ENCODE measurements at places on chromosomes 1 and 21.

GRCh38 chr21:25425156-25425555 lies 182.1 kb downstream of the MRPL39 start:
- DNase-seq, result no peak

GRCh38 chr1:231410036-231410612 lies 12.0 kb downstream of the EGLN1 start:
- no peak for DNase-seq

DNA sequence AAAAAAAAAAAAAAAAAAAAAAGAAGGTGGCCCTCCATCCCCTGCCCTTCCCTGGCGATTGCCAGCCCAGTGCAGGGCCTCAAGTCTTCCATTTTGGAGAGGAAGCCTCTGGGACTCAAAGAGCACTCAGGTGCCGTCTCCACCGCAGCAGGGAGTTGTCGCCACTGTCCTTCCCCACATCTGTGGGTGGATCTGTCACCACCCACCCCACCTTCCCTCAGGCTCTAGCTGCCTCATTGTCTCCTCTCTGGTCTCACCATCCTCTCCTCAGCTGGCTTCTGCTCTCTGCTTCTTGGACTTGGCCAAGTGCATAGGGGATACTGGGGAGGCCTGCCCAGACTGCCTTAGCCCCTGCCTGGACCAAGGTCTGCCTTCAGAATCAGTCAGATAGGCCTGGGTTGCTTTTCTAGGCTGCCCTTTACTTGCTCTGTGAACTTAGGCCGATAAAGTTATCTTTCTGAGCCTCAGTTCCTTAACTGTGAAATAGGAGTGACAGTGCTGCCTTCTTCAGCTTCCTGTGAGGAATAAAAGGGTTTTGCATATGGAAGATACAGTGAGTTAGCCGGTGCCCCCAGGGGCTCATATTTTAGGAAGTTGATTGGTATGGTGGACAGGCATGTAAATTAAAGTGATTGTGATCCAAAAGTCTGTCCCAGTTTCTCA lies 15.8 kb downstream of the RCC1 start:
- no peak for DNase-seq

DNA sequence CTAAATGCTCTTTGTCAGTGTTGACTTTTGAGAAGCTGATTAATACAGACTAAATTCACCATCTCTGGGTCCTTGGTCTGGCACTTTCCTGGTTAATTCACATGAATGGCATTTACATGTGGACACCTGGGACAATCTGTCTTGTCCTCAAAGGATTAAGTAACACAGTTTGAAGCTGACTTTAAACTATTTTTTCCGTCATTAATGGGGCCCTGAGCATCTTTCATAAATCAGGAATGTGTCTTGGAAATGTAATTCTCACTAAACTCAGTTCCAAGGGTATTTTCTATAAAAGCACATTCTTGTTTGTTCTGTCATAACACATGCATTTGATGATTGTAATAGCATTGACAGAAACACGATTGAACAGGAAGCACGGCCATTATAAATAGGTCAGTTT lies 26.7 kb upstream of the NBL1 start:
- no peak for DNase-seq

DNA sequence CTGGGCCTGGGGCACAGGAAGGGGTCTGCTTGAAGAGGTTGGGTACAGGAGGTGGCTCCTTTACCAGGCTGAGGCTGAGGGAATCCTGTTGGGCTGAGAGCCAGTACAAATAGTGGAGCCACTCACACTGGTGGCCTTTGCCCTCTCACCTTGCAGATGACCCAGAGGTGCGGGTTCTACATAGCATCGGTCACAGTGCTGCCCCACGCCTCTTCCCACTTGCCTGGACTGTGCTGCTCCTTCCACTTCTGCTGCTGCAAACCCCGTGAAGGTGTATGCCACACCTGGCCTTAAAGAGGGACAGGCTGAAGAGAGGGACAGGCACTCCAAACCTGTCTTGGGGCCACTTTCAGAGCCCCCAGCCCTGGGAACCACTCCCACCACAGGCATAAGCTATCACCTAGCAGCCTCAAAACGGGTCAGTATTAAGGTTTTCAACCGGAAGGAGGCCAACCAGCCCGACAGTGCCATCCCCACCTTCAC lies 1.8 kb upstream of the SLC50A1 start:
- DNase-seq, result no peak
